ENCODE measurements at places on chromosomes 6 and 20.

- no peak for DNase-seq
Measured at GRCh38 chr6:11404838-11405237, 132.7 kb upstream of the TMEM170B start.

DNA sequence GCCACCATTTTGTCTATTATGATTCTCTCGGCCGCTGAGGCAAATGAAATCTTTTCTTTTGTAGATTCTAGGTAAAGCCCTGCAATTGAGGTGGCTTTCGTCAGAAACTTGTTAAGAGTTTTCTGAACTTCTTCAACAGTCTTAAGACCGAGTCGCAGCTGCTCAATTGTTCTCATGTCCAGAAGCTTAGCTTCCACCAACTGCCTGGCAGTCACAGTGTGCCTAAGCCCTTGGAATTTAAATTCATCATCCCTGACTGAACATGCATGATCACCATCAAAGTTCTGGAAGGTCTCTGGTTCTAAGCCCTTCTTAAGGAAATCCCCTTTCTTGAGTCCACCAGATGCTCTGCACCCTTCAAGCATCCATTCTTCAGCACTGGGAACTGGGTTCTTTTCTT, 25.7 kb downstream of the DST start:
- DNase-seq = no peak

- DNase-seq = no peak
Measured at GRCh38 chr20:54389596-54390280, 85.7 kb upstream of the DOK5 start.

DNA sequence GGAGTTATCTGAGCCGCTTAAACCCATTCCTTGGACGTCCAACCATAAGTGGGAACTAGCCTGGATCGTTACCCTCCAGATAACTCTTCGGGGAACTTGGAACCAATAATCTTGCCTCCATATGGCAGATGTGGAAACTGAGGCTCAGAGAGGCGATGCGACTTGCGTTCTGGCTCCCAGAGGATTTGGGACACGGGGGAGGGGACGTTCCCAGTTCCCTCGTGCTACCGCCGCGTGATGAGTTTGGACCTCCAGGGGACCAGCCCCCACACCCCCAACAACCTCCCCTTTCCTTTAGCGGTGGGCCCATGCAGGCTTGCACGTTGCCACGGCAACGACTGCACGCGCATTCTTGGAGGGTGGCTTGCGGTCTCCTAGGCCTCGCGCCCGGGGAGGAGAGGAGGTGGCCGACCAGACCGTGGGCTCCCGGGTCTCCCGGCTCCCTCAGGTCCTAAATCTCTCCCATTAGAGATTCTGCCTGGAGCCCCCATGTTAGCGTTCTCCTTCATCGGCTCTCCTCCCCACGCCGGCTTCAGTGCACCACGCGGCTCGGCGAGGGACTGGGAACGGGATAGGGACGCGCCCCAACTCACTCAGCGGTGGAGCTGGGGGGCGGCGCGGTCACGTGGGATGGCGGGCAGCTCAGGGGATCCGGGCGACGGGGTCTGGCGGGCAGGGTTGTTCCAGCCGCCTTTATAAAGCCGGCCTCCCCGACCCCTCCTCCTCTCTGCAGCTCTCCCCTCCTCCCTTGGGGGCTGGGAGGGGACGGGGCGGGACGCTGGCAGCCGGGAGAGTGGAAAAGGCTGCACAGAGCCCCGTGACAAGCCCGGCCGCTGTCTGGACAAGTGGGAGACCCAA, at the start of gene PLTP:
TSS of gene PLTP (minus strand) at position 670 of the 858 bp plus-strand sequence. CDS start 703 bp downstream, outside the sequence.
- peak; percentile 59 for DNase-seq

- no peak for DNase-seq
Measured at GRCh38 chr6:125910527-125910926, 46.0 kb upstream of the HINT3 start.

DNA sequence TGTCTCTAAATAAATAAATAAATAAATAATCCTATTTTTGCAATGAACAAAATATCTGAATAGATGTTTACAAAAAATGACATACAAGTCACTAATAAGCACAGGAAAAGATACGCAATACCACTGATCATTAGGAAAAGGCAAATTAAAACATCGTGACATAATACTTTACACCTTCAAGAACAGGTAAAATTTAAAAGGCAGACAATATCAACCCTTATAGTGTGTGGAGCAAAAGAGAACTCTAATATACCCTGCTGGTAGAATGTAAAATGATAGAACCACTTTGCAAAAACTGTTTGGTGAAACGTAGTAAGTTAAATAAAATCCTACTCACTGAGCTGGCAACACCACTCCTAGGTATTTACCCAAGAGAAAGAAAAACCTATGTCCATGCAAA, 67.4 kb downstream of the ZMYND8 start:
- no peak for DNase-seq

GRCh38 chr6:149334201-149334600, 16.7 kb downstream of the TAB2 start:
- no peak for DNase-seq

DNA sequence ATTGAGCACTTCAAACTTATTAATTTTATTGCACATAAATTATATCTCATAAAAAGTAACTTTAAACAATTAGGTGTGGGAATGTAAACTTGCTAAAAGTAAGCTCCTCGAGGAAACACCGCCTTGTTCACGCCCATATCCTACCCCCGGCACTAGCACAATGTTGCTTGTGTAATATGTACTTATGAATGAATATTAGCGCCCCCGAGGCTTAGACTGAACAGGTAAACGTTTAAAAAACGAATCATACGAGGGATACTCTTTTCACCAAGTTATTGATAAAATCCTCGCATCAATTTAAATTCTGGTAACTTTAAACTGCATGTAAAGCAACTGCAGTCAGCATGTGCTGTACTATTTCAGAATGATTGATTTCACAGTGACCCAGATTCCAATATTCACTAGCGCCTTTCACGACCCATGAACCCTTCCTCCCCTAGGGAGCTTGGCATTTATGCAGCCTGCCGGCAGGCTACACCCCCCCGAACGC, 637 bp downstream of the TFB1M start:
- DNase-seq = no peak

GRCh38 chr6:67748521-67748920, 886.6 kb upstream of the ADGRB3 start:
- DNase-seq = no peak

DNA sequence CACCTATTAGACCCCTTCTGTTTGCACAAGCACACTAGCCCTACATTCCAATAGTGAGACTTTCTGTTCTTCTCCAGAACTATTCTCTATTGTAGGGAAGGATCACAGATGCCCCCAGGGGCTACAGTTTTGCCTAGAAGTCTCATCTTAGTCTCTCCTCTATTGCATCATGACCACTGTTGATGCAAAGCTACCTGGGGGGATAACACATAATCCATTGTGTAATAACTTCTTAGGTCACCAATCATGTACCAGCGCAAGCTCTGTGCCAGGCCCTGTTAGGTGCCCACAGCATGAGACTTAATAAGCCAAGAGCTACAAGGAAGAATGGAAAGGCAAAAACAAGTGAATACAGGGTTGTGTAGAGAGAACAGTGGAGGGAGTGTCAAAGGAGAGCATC, 98.1 kb upstream of the TNFAIP3 start:
- DNase-seq = no peak

GRCh38 chr6:129774697-129775447, 64.9 kb upstream of the ARHGAP18 start:
- peak; percentile 84 for DNase-seq

DNA sequence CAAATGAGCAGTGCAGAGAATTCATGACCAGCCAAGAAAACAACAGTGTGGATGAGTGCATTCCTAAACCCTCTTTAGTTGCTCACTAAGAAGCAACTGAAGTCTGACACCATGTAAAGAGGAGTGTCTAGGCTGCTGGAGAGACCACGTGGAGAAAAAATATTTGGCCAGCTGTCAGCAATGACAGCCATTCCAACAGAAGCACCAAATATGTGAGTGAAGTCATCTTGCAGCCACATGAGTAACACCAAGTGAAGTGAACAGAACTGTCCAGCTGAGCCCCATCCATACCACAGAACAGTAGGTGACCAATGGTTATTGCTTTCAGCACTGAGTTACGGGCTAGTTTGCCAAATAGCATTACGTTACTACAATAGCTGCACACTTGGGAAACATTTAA, 89.4 kb downstream of the TBXT start:
- DNase-seq = peak; percentile 69

DNA sequence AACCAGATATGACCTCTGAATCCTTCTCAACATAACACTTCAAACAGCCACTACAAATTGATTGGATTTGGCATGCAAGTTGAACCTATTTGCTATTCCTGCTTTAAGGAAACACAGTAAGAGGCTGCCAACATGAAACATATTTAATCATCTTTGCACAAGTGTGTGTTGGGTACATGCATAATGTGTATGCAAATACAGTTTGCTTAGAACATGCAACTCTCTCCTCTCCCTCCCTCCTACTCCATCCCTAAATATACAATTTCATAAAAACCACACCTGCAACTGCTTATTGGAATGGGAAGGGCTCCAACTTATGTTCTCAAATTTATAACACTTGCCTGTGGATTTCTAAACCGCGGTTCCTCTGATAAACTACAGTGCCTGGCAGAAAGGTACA, 71.5 kb downstream of the CD83 start:
- no peak for DNase-seq

GRCh38 chr20:1876975-1877608, 18.1 kb upstream of the SIRPA start:
- peak; percentile 72 for DNase-seq

DNA sequence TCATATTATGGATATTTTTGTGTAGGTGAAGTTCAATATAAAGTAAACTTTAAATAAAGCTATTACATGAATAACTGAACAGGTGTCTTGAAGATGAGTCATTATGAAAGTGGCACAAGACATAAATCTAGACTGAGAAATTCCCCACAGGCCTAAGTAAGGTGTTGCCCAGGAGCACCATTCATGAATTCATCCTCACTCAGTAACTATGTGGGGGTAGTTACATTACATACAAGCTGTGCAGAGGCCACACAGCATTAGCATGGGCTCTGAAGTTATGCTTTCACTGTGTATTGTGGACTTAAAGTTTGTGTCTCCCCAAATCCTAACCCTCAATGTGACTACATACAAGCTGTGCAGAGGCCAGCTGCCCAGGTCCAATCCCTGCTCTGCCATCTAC, 65.9 kb downstream of the BCAS1 start:
- no peak for DNase-seq

GRCh38 chr20:3648951-3649350, 14.2 kb downstream of the GFRA4 start:
- no peak for DNase-seq

DNA sequence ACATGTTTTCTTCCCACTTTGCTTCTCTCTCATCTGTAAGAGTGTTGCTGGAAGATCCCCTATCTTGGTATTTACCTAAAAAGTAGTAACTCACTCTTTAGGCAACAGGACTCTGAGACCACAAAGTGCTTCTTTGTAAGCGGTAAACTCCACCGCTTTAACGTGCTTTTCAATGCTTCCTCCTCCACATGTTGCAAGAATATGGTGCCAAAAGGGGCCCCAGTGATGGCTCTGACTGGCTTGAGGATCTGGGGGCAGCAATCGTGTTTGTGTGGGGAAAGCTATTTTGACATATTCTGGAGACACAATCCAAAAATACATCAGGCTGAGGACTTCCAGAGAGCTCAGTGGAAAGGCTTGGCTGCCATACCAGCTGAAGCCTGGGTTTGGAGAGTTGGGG, 12.4 kb upstream of the CPNE5 start:
- no peak for DNase-seq

DNA sequence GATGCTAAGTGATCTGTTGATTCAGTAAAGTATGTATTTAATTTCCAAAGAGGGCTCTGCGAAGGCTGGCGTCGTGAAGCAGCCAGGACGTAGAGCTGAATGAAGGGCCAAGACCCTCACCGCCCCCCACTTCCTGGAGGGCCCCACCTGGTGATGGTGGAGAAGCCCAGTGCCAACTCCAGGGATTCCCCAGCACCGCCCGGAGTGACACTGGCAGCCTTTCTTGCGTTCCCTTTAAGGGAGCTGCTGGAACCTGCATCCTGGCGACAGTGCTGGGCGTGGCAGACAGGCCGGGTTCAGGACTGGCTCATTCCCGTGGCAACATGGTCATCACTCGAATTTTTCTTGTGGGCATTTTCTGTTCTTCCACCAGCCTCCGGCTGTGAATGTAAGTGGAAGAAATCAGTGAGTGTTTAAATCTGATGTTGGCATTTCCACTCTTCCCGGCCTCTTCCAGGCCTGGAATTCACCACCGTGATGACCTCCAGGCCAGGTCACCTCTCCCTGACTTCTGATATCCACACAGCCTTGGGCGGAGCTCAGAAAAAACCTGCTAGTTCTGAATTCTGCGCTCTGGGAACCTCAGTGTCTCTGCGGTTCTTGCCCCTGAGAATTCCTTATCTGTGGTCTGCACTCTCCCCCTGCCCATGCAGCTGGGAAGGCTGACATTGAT, 57.4 kb upstream of the DACT2 start:
- DNase-seq = no peak

DNA sequence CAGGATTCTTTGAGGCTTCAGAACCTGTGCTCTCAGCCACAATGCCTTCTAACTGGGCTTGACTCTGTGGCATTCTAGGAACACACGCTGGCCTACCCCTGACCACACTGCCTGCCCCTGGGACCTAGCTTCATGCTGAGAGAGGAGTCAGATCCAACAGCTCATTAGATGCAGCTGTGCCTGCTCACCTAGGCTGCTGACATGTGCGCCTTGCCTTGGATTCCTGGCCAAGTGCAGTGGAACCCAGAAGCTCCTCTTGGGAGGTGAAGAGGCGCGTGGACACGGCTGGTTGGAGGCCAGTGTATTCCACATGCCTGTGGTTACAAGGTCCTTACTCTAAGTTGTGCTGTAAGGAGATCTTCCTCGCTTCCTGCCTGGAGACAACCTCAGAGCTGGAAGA, 24.7 kb upstream of the KCNK16 start:
- no peak for DNase-seq

DNA sequence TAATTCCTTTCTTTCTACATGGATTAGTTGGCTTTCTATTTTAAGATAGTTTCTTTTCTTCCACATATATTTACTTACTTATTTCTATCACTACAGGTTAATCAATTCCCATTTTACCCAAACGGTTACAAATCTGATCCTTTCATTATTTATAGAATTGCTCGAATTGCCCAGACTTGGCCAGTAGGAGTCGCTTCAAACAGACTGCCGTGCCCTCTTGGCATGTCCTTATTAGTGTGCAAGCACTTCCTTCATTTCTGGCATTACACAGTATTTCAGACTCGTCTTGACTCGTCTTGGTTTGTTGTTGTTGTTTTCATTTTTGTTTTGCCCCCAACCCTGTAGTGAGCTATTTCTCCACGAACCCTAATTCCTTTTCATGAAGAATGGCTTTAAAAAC, 74.6 kb downstream of the SAMD3 start:
- DNase-seq = no peak

DNA sequence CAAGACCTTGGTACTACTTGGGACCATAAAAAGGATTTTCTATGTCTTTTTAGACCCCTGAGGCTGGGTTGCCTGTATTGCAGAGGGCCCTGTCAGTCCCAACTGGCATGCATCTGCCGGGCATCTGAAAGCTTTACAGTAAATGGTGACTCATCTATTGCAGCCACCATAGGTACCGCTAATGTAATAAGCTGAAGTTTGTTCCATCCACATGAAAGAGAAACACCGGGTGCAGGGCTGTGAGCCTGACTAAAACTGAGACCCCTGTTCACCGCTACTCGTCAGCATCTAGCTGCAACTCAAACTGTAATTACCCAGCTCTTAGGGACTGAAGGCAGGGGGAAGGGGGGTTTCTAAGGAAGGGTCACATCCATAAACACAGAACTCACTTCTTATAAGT, 49.5 kb downstream of the TRERF1 start:
- no peak for DNase-seq

- no peak for DNase-seq
Measured at GRCh38 chr20:1674361-1674760, 16.8 kb upstream of the SIRPG start.

Measured in AG08396 (cell line).